ENCODE measurements at places on chromosomes 5 and 9.

DNA sequence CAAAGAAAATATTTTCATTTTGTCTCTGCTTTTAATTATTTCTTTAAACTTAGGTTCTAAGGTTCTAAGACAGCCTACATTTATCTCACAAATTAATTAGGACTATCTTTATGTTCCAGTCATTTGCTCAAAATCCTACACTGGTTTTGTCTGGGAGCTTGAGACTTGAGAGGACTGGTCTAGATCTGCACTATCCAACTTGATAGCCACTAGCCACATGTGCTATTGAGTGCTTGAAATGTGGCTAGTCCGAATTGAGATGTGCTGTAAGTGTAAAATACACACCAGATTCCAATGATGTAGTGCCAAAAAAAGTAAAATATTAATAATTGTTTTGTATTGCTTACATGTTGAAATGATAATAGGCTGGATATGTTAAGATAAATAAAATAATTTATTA lies 7.2 kb downstream of the CDC37L1 start:
- DNase-seq: no peak

- no peak for DNase-seq
Measured at GRCh38 chr5:169723103-169723831, 86.2 kb downstream of the DOCK2 start.

DNA sequence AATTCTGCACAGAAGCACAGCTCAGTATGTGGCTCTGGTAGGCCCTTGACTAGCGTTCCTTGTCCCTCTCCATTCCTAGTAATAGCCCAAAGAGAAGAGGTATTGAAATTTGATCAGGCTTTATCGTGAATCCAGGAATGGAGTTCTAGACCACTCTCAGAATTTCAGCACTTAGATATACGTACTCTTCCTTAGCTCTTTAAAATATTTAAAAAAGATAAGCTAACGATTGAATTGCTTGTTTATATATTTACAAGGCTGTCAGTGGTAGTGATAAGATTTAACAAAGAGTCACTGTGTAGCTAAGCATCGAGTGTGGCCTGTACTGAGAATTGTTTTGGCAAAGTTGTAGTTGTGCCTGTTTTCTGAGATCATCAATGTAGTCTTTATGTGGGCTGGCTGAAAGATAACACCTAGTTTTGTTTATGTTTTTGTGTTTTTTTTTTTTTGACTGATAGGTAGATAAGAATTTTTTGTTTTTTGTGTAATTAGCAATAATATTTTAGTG lies 2.5 kb downstream of the KIAA1958 start:
- no peak for DNase-seq

GRCh38 chr5:36874465-36874864 lies 2.1 kb upstream of the NIPBL start:
- no peak for DNase-seq

- no peak for DNase-seq
Measured at GRCh38 chr5:73199671-73200070, 26.7 kb downstream of the TMEM174 start.

DNA sequence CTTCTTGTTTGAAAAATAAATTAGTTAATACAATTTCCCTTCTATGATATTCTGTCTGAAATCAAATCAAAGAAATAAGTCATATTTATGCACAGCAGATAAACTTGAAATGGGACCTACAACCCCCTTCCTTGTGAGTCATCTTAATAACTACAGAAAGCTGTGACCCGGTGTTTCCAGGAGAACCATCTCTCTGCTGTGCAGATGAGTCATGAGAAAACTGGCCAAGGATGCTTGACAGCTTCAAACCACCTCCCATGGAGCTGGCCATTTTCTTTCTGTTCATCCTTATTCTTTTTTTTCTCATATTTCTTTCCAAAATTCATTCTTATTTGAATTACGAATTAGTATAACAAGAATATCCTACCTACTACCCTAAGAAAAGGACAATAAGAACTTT lies 43.4 kb upstream of the NR4A3 start:
- DNase-seq: no peak

GRCh38 chr9:78406146-78406545 lies 109.2 kb downstream of the PSAT1 start:
- no peak for DNase-seq

DNA sequence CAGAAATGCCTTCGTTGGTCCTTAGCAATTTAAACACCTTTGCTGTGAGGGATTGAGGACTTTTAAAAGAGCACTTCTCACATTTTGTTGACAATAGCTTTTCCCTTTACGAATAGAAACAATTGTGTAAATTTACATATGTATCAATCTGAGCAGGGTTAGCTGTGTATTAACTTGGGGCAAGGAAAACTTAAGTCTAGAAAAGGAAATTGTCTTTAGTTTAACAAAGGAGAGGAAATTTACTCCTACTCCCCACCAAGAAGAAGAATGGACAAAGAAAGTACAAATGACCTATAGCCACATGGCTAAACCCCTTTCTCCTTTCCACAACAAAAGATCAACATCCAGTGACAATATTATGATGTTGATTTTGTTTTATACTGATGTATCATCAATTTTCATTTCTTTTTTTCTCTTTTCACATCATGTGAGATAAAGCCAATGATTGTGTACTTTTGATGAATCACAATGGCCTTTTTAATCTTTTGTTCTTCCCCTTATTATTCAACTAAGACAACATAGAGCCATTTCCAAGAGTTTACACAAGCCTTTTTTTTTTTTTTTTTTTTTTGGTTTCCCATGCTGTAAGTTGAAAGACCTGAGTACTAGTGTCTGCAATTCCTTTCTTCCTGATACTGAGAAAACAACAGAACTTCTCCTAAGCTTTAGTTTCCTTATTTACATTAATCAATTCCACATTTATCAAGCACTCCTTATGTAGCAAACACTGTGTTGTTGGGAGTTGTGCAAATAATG lies 19.0 kb downstream of the FOXB2 start:
- no peak for DNase-seq

GRCh38 chr5:149195337-149195887 lies 54.1 kb downstream of the ABLIM3 start:
- no peak for DNase-seq

- peak; percentile 62 for DNase-seq
Measured at GRCh38 chr9:35690614-35691333, 1.0 kb upstream of the TPM2 start.

All from GM12892 (cell line).